Activated CD4-positive, alpha-beta T cell treated with anti-CD3 and anti-CD28 coated beads, Interleukin-2, amount 50 U/mL, for 4 hours (primary cell): ENCODE measurements at places on chromosomes 12 and 14.

DNA sequence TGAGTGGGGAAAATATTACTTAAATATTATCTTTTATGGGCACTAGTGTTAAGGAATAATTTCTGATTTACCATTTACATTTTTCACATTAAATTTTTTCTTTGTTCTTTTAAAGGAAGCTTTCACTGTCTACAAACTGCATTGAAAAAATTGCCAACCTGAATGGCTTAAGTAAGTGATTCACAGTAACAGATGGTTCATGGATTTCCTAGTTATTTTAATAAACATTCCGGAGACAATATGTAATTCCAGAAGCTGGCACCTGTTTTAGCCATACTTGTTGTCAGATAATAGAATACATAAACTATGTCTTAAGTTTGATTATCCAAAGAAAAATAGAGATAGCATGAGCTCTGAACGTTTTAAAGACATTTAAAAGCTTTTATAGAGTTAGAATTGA, 17.1 kb downstream of the DNAL1 start:
- DNase-seq = no peak

- no peak for DNase-seq
These were observed 882.3 kb downstream of the LRFN5 start for GRCh38 chr14:42488965-42489364.

- no peak for DNase-seq
These were observed 94.3 kb downstream of the C12orf42 start for GRCh38 chr12:103401421-103401820.

- DNase-seq = no peak
These were observed 77.9 kb downstream of the SPATA7 start for GRCh38 chr14:88463318-88463717.

DNA sequence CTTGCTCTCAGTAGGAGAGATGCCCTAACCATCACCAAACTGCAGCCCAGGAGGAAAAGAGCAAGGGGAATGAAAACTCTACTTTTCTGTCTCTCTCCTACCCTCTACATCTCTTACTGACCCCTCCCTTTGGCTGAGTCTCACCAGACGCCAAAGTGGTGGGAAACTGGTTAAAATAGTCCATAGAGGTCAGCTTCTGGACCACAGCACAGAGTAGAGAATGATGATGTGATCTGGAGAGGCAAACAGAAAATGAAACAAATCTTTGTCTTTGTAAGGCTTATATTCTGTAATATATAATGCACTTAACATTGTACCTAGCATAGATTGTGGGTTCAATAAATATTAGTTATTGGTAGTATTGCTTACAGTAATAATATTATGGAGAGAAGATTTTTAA, 81.0 kb upstream of the GARIN2 start:
- DNase-seq = no peak

- no peak for DNase-seq
These were observed 54.2 kb downstream of the CHST11 start for GRCh38 chr12:104510873-104511440.

DNA sequence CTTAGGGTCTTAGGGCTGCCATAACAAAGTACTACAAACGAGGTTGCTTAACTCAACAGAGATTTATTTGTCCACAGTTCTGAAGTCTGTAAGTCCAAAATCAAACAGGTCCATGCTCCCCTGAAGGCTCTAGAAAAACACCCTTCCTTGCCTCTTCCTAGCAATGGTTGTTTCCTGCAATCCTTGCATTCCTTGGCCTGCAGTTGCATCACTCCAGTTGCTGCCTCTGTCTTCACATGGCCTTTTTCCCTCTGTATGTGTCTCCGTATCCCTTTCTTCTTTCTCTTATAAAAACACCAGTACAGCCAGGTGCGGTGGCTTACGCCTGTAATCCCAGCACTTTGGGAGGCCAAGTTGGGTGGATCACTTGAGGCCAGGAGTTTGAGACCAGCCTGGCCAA, 17.4 kb downstream of the KCNMB4 start:
- no peak for DNase-seq

DNA sequence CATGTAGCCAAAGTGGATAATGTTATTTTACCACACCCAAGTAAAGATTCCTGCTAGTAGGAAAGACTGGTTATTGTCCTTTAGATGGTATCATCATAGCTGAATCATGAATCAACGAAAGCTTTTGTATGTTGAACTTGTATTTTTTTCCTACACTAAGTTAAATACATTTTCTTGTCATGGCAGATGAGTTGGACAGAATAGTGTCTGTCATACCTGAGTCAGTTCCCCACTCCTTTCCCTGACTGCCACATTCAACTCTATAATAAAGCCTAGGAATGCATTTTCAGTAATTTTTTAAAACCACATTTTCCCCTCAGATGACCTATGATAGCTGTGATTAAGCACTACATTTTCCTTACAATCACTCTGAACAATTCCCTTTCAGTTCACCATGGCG, 9.3 kb upstream of the PTHLH start:
- DNase-seq = no peak

DNA sequence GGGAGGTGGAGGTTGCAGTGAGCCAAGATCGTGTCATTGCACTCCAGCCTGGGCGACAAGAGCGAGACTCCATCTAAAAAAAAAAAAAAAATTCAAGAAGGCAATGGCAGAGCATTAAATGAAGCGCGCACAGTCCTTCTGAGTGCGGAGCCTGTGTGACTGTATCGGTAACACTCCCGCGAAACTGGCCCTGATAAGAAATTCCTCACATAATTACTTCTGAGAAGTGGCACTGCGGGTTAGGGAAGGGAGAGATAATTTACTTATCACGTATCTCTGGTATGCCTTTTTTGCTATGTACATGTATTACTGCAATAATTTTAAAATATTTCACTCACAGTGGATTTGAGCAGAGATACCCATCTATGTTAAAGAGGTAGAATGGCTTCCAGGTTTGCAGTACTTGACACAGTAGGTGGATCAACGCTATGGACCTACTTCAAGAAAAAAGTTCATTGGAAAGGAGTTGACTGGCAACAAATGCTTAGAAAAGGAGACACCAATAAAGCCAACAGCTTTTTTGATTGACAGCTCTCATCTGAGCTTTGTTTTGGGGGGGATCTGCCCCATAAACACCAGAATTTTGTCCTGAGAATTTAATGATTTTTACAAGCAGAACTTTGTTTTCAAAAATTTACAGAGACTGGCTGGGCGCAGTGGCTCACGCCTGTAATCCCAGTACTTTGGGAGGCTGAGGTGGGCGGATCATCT, 29.2 kb upstream of the SPTLC2 start:
- DNase-seq = no peak

GRCh38 chr12:72468505-72468904, 196.3 kb downstream of the TRHDE start:
- DNase-seq = no peak

GRCh38 chr14:80278293-80279023, 67.2 kb upstream of the DIO2 start:
- no peak for DNase-seq

DNA sequence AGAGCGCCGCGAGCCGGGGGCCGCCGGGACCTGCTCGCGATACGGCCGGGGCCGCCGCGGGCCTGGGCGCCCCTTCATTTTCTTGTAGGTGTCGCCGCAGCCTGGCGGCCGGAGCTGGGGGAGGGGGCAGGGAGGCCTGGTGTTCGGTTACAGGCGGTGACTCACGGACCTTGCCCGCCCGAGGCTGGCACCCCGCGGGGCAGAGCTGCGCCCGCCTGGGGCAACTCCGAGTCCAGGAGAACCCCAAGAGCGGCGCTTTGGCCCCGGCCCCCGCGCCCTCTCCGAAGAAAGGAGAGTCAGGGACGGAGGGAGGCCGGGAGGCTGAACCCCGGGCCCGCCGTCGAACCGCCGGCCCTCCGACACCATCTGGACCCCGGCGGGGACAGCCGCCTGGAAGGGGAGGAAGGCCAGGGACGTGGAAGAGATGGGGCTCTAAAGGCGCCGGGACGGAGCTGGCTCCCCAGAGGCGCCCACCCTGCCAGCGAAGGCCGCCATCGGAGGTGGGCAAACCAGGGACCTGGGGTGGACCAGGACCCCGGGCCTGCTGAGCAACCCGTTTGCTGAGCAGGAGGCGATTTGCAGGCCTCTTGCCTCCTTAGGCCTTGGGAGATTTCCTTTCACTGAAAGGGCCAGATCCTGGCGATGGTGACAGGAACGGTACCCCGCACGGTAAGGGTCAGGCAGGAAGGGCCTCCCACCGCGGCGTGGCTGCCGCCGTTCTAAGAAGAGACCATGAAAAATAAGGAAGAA, 843 bp upstream of the NUAK1 start:
- DNase-seq = peak; percentile 3

- no peak for DNase-seq
These were observed 136.5 kb downstream of the FBXL14 start for GRCh38 chr12:1457901-1458300.

GRCh38 chr12:109632342-109632741, 58.7 kb downstream of the MVK start:
- no peak for DNase-seq

- no peak for DNase-seq
These were observed 3.4 kb downstream of the MMP17 start for GRCh38 chr12:131831635-131832041.

DNA sequence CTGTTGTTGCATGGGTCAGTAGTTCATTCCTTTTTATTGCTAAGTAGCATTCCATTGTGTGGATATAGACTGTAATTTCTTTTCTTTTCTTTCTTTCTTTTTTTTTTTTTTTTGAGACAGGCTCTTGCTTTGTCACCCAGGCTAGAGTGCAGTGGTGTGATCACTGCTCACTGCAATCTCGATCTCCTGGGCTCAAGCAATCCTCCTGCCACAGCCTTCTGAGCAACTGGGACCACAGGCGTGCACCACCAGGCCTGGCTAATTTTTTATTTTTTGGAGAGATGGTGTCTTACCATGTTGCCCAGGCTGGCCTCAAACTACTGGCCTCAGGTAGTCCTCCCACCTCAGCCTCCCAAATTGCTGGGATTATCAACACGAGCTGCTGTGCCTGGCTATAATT, 5.2 kb downstream of the ATP6V0A2 start:
- no peak for DNase-seq

GRCh38 chr14:96953087-96953874, 156.1 kb downstream of the VRK1 start:
- DNase-seq = no peak

GRCh38 chr14:89792489-89793366, 161.8 kb downstream of the EFCAB11 start:
- DNase-seq = no peak

GRCh38 chr12:79782172-79782900, 91.6 kb upstream of the PAWR start:
- no peak for DNase-seq

DNA sequence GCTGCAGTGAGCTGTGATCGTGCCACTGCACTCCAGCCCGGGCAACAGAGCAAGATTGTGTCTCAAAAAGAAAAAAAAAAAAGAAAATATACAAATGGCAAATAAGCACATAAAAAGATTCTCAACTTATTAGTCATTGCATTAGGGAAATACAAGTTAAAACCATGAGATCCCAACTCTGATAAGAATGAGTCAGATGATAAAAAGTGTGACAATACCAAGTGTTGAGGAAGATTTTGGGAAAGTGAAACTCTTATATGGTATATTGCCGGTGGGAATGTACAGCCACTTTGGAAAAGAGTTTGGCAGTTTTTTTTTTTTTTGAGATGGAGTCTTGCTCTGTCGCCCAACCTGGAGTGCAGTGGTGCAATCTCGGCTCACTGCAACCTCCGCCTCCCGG, 7.6 kb upstream of the PRPF40B start:
- DNase-seq = no peak

DNA sequence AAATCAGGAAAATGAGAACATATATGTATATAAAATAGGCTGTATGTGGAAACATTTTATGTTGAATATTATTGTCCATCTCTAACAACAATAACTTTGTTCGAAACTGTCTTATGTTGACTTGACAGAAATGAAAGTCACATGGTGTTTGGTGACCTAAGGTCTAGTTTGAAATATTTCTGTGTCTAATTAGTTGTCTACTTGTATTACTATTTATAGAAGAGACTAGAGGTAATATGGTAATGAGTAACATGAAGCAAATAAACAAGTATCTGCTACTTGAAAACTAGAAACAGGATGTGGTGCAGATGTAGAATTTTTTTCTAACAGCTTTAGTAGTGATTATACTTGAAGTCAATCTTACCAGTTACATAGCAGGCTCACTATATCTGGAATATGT, 3.9 kb downstream of the GPHN start:
- DNase-seq = no peak

GRCh38 chr14:45970621-45971020, 681.0 kb downstream of the RPL10L start:
- DNase-seq = no peak

DNA sequence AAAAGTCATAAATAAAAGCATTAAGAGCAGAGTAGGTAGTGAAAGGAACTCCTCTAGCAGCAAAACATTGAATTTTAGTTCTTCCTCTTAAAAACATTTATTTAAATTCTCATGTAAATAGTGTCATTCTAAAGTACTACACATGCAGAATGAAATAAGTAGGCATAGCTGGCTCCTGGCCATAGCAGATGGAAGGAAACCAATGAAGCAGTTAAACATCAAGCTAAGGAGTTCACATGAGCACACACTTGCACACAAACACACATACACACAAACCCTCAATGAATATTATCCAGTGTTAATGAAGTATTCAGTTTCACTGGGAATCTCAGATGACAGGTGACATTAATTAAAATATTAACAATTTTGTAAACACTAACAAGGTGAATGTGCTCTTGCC, 69.3 kb downstream of the SLC35F4 start:
- DNase-seq = no peak

DNA sequence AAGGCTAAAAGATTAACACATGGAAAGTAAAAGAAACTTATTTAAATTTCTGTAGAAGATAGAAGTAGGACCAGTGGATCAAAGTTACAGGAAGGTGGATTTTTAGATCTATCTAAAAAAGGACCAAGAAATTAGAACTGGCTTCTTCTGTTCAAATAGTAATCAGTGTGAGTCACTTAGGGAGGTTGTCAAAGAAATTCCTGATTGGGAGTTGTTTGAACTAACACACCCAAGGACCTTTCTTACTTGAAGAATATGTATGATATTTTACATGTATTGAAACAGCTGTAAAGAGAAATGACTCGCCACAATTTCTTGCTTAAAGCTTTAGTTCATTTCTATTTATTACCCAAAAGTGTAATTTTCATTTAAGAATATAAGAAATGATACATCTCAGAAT, 256.9 kb downstream of the RAD51B start:
- no peak for DNase-seq

DNA sequence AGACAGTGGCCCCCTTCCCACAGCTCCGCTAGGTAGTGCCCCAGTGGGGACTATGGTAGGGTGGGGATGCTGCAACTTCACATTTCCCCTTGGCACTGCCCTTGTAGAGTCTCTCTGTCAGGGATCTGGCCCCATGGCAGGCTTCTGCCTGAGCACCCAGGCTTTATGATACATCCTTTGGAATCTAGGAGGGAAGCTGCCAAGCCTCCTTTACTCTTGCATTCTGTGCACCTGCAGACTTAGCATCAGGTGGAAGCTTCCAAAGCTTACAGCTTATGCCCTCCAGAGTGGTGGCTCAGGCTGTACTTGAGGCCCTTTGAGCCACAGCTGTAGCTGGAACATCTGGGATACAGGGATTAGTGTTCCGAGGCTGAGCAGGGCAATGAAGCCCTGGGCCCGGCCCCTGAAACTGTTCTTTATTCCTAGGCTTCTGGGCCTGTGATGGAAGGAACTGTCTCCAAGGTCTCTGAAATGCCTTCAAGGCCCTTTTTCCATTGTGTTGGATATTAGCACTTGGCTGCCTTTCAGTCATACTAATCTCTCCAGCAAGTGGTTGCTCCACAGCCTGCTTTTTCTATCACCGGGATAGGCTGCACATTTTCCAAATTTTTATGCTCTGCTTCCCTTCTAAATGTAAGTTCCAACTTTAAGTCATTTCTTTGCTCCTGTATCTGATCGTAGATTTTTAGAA, 22.2 kb upstream of the OR6J1 start:
- no peak for DNase-seq

- no peak for DNase-seq
These were observed 343.4 kb downstream of the MED13L start for GRCh38 chr12:115934046-115934445.

GRCh38 chr14:63901434-63902085, 48.8 kb downstream of the SYNE2 start:
- no peak for DNase-seq
